ENCODE measurements at places on chromosomes 2 and 18.
A peak's percentile ranks its signal among the peaks of the same experiment; 100 is the strongest.

DNA sequence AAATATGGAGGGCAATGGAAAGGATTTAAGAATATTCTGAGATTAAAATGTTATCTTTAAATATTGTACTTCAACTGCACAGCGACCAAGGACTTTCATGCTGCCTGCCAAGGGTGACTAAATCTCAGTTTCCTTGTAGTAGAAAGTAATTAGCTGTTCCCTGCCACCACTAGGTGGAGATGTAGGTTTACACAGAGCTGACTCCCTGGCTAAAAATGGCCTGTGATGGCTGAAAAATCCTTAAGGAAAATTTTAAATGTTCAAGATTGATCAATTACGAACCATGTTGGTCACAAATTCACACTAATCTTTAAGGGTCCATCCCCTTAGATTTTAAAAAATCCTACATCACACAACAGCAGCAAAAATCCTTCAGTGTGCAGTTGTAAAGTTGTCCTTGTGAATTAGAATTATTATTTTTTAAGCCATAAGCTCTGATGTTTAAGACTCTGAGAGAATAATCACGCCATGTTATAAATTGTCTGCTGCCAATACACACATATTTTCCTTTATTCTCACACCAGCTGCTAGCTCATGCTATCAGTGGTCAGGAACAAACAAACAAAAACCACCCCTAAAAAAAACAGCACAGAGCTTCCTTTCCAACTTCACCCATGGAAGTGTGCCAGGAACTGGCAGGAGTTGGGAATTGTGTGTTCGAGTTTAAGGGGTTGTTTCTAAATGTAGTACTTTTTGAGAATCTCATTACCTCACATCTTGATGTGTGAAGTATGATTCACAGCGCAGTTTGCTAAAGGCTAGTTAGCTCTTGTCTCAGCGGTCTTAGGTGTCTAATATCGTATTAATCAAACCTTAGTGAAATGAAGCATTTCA is 399.8 kb downstream of the TMEM182 start:
- DNase-seq: peak; percentile 60

DNA sequence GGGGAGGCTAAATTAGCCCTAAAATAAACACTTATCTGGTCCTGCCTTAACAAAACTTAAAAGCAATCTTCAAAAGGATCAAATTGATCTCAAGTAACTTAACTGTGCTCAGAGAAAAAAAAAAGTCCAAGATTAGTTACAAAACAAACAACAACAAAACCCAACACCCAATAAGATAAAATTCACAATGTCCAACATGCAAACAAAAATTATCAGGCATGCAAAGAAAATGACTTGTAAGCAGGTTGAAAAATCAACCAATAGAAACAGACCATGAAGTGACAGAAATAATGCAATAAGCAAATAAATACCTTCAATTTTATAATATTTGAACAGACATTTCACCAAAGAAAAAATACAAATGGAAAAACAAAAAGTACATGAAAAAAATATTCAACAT is 4.0 kb upstream of the REEP1 start:
- no peak for DNase-seq

DNA sequence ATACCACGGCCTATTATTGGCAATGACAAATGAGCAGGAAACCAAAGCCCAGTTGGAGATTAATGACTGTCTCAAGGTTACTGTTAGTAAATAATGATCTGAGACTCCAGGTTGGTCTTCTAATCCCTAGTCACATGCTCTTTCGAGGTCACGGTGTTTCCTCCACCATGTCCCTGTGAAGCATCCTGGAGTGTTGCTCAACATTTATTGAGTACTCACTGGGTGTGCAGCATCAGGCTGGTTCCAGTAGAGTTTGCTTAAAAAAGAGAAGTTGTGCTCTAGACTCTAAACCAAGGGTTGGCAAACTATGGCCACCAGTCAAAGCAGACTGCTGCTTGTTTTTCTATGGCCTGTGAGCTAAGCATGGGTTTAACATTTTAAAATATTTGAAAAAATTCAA is 263.8 kb upstream of the ATP5MC3 start:
- peak; percentile 66 for DNase-seq

GRCh38 chr2:36478999-36479398 is 119.0 kb downstream of the FEZ2 start:
- DNase-seq: no peak

- no peak for DNase-seq
Observed at GRCh38 chr2:5839550-5839949, 147.4 kb downstream of the SOX11 start.
